Muscle of arm (tissue), 14 donors: ENCODE measurements at places on chromosomes 4 and X.

- no peak for DNase-seq
These were observed 191.6 kb downstream of the VEGFC start for GRCh38 chr4:176601124-176601523.

- DNase-seq: no peak
These were observed 11.6 kb downstream of the FGA start for GRCh38 chr4:154578919-154579318.

GRCh38 chr4:171817026-171817425 lies 3.8 kb downstream of the GALNTL6 start:
- DNase-seq: no peak

GRCh38 chrX:23785580-23785979 lies 2.6 kb downstream of the SAT1 start:
- no peak for DNase-seq

DNA sequence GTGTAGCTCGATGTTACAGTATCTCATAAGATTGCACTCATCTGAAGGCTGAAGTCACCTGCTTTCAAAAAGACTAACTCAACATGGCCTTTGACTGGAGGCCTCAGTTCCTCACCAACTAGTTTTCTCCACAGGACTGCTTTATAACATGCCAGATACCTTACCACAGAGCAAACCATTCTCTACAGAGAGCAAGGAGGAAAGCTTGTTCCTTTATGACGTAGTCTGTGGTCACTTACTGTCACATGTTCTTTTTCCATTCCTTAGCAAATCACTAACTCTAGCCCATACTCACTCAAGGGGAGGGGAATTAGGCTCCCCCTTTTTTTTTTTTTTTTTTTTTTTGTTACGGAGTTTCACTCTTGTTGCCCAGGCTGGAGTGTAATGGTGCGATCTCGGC lies 3.2 kb downstream of the THAP9 start:
- DNase-seq: no peak

GRCh38 chrX:88244066-88244465 lies 503.0 kb upstream of the CPXCR1 start:
- DNase-seq: no peak

DNA sequence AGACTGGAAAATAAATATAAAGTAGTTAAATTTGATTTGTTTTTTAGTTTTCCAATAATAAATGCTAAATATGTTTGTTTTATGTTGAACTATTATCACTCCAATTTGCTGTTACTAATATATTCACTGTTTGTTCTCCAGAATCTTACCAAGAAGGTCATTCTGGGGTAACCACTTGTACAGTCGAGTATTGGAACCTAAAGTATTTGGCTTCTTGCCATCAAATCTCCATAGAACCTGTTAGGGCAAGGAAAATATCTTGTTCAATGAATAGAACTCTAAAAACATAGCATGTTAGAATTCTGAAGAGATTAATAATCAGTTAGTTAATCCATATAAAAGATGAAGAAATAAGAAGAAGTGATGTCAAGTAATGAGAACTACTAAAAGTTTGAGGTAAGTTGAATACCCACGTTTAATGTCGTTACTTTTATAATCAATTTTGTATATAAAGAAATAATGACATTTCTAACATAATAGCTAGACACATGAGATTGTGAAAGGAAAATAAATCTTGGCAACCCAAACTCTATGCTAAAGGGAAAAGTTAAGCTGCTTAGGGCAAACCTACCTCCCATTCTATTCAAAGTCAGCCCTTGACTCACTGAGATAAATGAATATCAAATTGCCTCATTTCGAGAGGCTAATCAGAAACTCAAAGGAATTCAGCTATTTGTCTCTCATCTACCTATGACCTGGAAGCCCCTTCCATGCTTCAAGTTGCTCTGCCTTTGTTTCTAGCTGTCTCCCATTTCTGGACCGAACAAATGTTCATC lies 15.3 kb downstream of the UGT2B15 start:
- no peak for DNase-seq

GRCh38 chr4:2663275-2663674 lies 92.9 kb downstream of the TNIP2 start:
- DNase-seq: no peak

DNA sequence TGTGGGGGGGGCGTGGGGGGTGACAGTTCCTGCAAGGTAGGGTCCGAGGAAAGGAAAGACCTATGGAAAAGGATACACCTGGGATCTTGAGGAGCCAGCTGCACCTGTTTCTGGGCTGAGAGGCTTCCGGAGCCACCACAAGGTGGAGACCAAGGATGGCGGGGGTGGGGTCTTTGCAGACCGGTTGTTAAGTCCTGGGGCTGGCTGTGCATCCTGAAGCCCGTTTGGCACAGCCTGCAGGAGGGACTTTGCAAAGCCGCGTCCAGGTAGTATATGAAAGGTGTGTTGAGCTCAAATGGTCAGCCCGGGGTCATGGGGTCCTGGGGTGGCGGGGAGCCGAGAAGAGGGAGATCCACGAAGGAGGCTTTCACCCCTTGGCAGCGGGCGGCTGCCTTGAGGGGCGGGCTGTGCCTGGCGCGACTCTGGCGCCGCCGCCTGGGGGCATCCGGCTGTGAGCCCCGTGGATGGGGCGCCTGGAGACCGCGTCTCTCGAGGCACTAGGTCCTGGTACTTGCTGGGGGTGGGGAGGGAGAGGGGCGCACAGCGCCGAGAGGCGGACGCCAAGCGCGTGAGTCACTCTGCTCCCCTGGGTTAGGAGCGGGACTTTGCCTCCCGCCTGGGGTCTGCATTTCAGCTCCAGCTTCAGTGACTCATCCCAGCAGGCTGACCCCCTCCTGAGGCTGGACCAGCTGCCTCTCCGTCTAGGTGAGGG lies 58.2 kb upstream of the DYNLT3 start:
- no peak for DNase-seq

DNA sequence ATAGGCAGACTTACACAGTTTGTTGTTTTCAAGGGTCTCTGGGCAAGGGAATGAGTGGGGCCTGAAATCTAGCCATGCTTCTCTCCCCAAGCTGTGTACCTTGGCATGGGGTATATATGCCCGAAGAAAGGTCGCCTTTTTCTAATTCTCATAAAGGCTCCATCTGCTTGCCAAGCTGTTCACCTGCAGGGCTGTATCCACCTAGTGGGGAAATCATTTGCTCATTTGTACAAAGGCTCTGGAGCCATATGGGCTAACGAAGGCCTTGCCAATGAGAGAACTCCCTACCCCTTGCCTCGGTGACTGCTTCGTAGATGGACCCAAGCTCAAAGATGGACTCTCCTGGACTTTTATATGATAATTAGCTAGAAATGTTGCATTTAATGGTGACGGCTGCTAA lies 1097.0 kb downstream of the PDHA2 start:
- DNase-seq: no peak

- DNase-seq: no peak
These were observed 8.9 kb upstream of the GSX2 start for GRCh38 chr4:54090804-54091623.

DNA sequence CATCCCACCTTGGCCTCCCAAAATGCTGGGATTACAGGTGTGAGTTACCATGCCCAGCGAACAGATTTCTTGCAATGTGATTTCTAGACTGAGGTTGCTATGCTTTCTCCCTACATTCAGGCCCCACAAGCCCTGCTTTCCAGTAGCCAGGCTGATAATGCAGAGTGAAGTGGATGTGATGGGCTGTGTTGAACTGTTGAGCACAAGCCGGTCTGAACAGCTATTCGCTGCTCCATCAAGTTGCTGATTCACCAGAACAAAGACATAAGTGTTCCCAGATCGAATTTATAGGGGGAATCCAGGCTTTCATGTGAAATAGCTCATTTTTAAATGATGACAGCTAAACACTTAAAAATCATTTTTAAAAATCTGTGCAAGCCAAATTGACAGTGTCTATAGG lies 8.0 kb downstream of the NIPAL1 start:
- no peak for DNase-seq

DNA sequence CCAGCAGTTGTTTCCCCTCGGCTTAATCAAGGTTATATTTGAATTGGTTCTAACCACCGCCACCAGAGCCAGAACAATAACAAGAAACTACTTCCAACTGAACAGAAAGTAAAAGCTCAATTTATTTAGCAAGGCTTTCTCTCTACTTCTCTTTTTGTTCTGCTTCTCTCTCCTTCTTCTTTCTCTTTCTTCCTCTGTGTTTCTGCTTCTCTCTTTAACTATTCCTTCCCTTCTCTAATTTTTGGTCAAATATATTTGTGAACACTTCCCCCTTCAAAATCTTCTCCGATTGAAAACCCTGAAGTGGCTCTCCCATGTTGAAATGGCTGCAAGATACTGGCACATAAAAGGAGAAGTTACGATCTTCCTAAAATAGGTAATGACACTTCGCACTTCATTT lies 1195.9 kb upstream of the PRKX start:
- DNase-seq: no peak
